Cortex of kidney (tissue), 1 donor: ENCODE measurements at places on chromosomes 7 and 10.

DNA sequence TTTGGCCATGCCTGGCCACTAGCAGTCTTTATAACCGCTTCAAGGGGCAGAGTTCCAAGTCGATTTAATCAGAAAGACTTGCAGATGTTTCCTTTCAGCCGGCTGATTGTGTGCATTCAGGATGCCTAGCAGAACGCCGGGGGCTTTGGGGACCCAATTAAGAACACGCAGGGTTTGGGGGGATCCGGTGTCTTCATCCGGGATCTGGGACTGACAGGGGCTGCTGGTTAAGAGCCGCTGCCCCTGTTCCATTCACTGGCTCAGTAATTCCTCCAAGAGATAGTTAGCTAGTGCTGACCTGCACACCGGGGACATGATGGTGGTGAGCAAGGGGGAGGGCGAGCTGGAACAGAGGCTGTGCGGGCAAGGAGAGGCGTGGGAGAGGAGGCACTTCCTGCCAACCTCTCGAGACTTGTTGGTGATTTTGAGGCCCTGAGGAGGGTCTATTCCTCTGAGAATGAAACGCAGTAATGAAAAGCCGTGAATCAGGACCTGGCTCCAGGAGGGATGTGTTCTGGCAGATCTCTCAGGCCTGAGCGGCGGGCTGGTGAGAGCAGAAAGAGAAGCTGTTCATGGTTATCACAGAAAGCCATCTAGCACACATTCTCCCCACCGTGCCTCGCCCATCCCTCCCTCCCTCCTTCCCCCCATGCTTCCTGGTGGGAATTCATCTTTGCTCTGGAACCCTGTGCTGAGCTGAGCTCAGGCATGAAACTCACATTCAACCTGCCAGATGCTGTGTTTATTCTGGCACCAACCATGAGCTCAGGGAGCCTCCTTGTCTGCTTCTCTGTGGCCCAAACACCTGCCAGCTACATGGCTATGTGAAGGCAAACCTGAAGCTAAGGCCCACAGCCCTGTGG, 152.0 kb downstream of the CCDC3 start:
- DNase-seq, result no peak

DNA sequence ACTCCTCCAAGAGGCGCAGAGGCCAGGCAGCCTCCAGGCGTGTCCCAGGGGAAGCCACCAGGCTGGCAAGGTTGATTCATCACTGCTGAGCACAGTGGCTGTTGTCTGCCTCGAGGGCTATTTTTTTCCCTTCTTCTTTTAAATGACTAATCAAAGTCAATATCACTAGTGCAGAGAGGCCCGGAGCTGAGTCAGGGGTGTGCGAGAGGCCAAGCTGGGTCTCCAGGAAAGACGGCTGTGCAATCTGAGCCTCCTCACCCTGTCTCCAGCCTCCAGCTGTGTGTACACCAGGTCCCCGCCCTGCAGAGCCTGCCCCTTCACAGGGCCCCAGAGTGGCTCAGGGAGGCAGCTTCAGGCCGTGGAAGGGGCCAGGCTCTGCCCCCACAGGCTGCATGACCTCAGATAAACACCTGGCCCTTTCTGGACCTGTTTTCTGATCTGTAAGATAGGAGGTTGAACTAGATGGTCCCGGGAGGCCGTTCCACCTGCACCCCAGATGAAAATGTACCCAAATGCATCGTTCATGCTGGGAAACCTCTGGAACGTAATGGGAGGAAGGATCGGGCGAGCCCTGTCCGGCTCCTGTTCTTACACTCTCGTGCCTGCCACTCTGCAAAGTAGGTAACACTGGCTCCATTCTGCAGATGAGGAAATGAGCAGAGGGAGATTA, 3.7 kb downstream of the STX1A start:
- DNase-seq, result no peak

- no peak for DNase-seq
Measured at GRCh38 chr10:85458324-85458723, 908.3 kb downstream of the GRID1 start.

GRCh38 chr7:90536449-90536848, 59.7 kb upstream of the CDK14 start:
- no peak for DNase-seq

GRCh38 chr10:84770824-84771223, 442.4 kb downstream of the CCSER2 start:
- no peak for DNase-seq

DNA sequence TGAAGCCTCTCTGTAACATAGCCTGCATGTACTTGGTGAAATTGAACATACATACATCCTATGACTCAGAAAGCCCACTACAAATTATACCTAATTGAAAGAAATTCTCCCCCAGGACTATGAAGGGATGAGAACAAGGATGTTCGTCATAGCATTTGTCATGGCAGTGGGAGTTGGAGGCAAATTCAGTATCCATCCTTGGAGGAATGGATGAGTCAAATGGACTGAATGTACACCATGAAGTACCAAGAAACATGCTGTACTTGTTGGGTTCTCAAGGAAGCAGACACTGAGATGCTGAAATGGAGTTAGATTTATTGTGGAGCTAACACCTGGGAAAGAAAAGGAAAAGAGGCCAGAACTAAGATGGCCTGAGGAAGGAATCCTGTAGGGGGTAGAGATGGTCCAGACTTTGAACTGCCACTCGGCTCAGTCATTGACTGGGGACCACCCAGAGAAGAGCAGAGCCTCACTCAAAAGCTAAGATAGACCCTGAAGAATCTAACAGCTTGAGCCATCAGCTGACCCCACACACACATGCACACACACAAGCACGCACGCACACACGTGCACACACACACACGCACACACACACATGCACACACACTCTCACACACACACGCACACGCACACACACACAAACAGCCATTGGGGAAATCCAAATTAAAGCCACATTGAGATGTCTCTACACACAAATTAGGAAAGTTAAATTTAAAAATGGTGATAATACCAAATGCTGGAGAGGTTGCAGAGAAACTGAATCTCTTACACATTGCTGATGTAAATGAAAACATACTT, 22.3 kb downstream of the AOC1 start:
- no peak for DNase-seq

DNA sequence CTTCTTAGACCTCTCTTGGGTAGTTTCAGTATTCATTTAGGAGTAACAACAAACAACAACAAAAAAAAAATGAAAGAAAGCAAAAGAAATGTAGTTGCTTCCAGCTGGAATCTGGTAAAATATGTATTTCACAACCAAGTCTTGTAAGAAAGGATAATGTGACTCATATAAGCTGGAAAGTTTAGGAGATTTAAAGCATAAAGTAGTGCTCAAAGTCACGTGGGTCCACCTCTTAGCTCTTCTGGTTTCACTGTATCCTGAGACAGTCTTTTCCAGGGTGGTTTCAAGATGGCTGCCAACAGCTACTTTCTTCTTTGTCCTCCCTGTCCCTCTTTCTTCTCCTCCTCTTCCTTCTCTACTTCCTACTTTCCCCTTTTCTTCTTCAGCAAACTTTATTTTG, 69.5 kb upstream of the CDK13 start:
- DNase-seq, result no peak

- no peak for DNase-seq
Measured at GRCh38 chr10:84267503-84268126, 22.8 kb downstream of the RGR start.

DNA sequence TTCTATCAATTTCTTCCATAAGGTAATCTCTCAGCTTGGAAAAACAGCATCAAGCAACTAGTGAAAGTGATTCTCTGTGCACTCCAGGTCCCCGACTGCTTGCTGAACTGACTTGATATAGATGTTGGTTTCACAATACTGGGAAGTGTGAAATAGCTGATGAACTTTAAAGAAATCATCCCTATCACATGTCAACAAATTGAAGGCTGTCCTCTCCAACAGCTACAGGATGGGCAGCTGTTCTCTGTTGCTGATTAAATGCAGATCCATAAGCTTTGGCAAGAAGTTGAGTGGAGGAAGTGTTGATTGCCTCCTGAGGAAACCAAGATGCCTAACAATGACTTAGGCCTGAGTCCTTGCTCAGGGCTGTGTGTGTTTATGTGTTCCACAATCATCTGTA, 130.4 kb upstream of the GDF10 start:
- no peak for DNase-seq

DNA sequence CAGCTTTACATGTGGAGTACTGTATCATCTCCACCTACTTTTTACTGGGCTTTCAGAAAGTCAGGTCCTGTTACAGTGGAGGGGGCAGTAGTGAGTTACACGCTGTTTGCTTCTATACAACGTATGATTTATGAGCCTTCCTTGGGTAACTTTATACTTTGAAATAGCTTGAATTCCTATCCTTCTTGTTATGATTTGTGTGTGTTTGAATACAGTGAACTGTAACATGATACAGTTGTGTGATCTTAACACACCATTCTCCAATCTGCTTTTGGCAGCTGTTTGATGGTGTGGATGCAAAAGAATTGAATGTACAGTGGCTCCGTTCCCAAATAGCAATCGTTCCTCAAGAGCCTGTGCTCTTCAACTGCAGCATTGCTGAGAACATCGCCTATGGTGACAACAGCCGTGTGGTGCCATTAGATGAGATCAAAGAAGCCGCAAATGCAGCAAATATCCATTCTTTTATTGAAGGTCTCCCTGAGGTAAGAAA, 41.7 kb downstream of the SP8 start:
- no peak for DNase-seq

DNA sequence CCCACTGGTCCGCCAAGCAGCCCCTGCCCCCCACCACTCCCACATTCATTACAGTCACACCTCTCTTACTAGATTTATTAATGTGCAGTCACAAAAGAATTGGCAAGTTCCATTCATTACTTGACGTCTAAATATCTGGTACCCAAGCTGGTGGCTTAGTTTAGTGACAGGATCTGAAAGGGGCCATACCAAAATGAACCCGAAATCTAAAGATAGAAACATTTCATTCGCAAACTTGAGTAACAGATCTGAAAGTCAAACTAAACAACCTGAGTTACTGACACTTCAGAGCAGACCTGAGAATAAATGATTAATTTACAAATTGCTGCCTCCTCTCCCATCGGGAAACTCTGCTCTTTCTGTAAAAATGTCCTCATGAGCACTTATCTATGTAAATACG, 53.4 kb downstream of the TNS3 start:
- DNase-seq, result no peak

DNA sequence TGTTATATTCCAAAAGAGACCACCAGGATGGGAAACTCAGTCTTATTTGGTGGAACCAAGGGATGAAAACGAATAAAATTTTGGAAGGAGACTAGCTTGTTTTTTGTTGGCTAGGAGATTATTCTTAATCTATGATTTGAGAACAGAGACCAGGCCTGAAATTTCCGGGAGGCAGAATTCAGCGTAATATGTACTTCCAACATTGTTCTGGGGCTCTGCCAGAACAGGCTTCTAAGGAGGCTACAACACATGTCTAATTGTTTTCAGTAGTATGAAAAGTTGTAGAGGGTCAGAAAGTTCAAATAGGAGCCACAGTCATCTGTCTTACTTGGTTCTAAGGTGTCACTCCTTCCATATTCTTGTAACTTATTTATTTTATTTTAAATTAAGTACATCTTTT, 1.7 kb downstream of the DDX21 start:
- DNase-seq, result no peak
